ENCODE measurements at places on chromosomes 7 and 10.

DNA sequence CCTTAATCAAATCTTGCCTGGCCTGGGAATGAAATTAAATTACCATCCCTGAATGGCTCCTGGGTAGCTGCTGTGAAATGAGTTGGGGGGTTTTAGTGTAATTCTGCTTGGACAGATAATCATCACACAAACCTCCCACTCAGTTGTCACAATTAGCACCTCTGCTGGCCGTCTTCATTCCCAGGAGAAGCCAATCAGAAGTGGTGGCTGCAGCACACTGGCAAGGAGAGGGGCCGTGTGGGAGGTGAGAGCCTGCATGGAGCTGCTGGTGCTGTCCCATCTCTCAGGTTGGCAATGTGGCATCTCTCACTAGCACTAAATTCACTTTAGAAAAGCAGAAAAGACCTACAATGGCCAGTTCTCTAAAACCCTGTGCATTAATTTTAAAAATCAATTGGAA lies 92.5 kb downstream of the NT5C2 start:
- H3K36me3 ChIP-seq, result peaks cover 90% of the 10 kb centered on the region
- no peaks in the 10 kb centered on the region for H3K4me1 ChIP-seq
- H3K27me3 ChIP-seq, result no peaks in the 10 kb centered on the region
- no peak overlapping the region for H3K27ac ChIP-seq
- no peak for DNase-seq

GRCh38 chr10:113470372-113471240 lies 82.2 kb upstream of the HABP2 start:
- H3K36me3 ChIP-seq, result no peaks in the 10 kb centered on the region
- H3K4me1 ChIP-seq, result no peaks in the 10 kb centered on the region
- DNase-seq, result no peak
- no peak overlapping the region for H3K4me3 ChIP-seq
- H3K27me3 ChIP-seq, result no peaks in the 10 kb centered on the region

- H3K36me3 ChIP-seq, result no peaks in the 10 kb centered on the region
- no peak overlapping the region for H3K27ac ChIP-seq
- peaks cover 61% of the 10 kb centered on the region for H3K4me1 ChIP-seq
- DNase-seq, result peak; percentile 75
- no peaks in the 10 kb centered on the region for H3K27me3 ChIP-seq
- H3K4me3 ChIP-seq, result no peak overlapping the region
Measured at GRCh38 chr7:105020926-105021325, 6.9 kb downstream of the KMT2E start.

DNA sequence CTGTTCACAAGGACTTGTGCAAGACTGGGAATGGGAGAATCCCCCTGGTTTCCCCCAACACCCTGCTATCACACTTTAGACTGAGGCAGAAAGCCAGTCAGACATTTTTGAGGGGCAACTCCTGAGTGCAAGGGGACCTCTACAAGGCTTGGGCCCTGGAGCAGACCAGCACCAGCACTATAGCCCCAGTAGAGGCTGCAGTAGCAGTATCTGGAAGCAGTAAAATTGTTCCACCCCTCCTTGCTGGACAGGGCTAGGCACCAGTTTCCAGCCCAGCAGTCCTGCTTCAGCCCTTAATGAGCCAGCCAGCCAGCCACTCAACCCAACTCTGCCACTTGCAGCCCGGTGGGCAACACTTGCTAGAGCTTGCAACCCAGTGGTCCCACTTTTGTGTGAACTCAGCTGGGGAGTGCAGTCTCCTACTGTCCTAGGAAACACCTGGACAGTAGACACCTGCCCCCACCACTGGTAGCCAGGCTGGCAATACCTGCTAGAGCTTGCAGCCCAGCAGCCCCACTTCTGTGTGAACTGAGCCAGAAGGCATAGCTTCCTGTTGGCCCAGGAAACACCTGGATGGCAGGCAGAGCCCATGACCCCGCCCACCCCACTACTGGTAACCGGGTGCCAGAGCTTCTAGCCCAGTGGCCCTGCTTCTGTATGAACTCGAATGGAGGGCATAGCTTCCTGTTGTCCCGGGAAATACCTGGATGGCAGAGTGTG lies 65.0 kb downstream of the FBXL13 start:
- DNase-seq, result no peak
- H3K27me3 ChIP-seq, result no peaks in the 10 kb centered on the region
- H3K4me1 ChIP-seq, result no peaks in the 10 kb centered on the region
- H3K27ac ChIP-seq, result no peak overlapping the region
- no peaks in the 10 kb centered on the region for H3K36me3 ChIP-seq

GRCh38 chr10:77919713-77920108 lies 6.8 kb downstream of the DLG5 start:
- H3K4me3 ChIP-seq, result no peak overlapping the region
- no peak for DNase-seq
- H3K4me1 ChIP-seq, result no peaks in the 10 kb centered on the region
- H3K27me3 ChIP-seq, result peaks cover 3% of the 10 kb centered on the region
- no peaks in the 10 kb centered on the region for H3K36me3 ChIP-seq

DNA sequence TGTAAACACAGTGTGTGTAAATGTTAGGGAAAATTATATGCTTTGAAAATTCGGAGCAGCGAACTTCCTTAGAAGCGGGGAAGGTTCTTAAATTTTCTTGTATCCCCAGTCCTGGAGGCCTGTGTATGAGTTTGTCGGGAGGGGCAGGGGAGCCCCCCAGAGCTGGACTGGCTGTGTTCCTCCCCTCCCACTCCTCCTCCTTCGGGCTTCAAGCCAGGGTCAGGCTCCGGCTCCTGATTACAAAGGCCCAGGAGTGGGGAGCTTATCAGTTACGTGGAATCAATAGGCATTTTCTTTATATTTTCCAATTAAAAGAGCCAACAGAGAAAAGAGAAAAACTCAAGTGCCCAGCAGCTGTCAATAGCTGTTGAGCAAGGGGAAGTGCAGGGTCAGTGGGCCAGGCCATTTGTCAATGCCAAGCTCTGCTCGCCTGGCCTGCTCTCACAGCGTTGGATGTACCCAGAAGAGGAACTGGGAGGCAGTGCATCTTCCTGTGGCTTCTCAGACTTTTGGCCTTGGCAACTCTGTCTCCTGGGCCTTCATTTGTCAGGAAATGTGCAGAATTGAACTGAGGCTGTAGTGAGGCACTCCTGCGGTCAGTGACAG lies 156.9 kb upstream of the PCBD1 start:
- no peaks in the 10 kb centered on the region for H3K27me3 ChIP-seq
- H3K4me1 ChIP-seq, result peaks cover 6% of the 10 kb centered on the region
- no peak overlapping the region for H3K4me3 ChIP-seq

GRCh38 chr10:18437486-18437885 lies 213.9 kb downstream of the NSUN6 start:
- no peak for DNase-seq
- H3K27ac ChIP-seq, result no peak overlapping the region
- no peak overlapping the region for H3K4me3 ChIP-seq
- H3K27me3 ChIP-seq, result no peaks in the 10 kb centered on the region

- no peak overlapping the region for H3K4me3 ChIP-seq
- no peak for DNase-seq
- H3K4me1 ChIP-seq, result no peaks in the 10 kb centered on the region
- no peak overlapping the region for H3K27ac ChIP-seq
- no peaks in the 10 kb centered on the region for H3K36me3 ChIP-seq
Measured at GRCh38 chr10:119755446-119755845, 29.6 kb downstream of the INPP5F start.

DNA sequence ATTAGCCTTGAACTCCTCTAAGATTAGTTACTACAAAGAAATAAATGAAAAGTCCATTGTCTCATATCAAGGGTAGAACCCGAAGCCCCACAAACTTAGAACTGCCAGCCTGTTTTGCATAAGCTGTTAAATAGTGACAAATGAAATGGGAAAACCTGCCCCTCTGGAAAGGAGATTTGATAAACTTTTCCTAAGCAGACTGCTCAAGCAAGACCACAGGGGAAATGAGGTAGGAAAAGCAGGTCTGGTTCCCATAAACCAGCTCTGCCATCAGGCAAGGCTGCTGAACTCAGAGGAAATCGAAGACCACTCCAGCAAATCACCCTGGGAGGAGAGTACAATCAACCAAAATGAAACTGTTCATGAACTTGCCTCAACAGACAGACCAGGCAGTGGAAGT lies 181.5 kb upstream of the AOAH start:
- DNase-seq, result no peak
- no peak overlapping the region for H3K27ac ChIP-seq
- H3K27me3 ChIP-seq, result no peaks in the 10 kb centered on the region
- H3K4me3 ChIP-seq, result no peak overlapping the region

GRCh38 chr7:77553123-77553522 lies 16.0 kb downstream of the PTPN12 start:
- peaks cover 16% of the 10 kb centered on the region for H3K36me3 ChIP-seq
- no peak overlapping the region for H3K4me3 ChIP-seq
- peaks cover 10% of the 10 kb centered on the region for H3K4me1 ChIP-seq
- no peak for DNase-seq
- H3K27ac ChIP-seq, result peak overlapping the region; percentile 3

DNA sequence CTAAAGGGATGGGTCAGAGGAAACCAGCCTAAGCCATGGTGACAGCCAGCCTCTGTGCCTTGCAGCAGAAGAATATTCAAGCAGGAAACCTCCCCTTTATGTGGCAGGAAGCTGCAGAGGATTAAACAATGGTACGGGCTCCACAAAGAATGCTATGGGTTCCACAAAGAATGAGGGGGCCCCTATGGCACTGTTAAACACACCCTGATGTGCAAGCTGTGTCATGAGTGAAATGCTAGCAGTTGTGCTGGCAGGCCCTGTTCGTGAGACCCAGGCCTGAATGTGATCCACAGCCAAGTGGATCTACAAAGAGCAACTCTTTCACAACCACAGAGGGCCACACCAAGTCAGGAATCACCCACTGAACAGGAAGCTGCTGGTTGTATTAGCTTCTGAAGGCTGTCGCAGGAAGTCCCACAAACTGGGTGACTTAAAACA lies 68.9 kb downstream of the MYOF start:
- DNase-seq, result peak; percentile 88
- H3K4me3 ChIP-seq, result no peak overlapping the region
- H3K36me3 ChIP-seq, result peaks cover 13% of the 10 kb centered on the region
- peak overlapping the region; percentile 64 for H3K27ac ChIP-seq
- no peaks in the 10 kb centered on the region for H3K27me3 ChIP-seq

GRCh38 chr7:121282129-121282528 lies 46.7 kb upstream of the WNT16 start:
- no peak overlapping the region for H3K27ac ChIP-seq
- H3K4me3 ChIP-seq, result no peak overlapping the region
- DNase-seq, result no peak
- H3K36me3 ChIP-seq, result no peaks in the 10 kb centered on the region

DNA sequence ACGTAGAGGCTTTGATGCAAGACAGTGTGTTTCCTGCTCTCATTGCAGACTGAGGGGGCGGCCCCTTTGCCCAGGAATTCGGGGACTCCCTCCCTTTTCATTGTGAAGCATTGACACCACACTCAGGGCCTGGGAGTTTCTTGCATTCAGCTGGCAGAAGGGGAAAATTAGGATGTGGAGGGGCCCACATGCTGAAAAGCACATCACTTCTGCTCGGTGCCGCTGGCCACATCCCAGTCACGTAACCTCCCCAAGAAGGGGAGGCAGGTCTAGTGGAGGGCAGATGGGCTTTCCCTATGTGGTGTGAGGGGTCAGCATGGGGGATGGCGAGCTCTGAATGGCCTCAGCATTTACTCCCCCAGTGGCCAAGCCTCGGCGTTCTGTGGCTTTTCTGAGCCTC lies 47.9 kb downstream of the ADCY1 start:
- no peaks in the 10 kb centered on the region for H3K27me3 ChIP-seq
- DNase-seq, result no peak
- H3K36me3 ChIP-seq, result no peaks in the 10 kb centered on the region
- H3K4me3 ChIP-seq, result no peak overlapping the region
- no peaks in the 10 kb centered on the region for H3K4me1 ChIP-seq

DNA sequence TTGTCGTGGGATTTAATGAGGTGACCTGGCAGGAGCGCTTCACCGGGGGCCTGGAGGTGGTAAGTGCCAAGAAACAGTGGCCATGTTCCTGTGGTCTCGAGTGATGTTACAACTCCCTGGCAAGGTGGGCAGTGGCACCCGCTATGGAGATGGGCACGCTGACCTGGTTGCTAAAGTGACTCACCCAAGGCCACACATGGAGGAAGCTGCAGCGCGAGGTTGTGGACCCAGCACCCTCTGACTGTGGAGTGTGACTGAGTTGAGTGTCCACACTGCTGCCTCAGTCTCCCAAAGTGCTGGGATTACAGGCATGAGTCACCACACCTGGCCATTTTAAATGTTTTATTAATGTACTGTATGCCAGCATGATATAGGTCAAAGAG lies 73.2 kb downstream of the RGS10 start:
- H3K27ac ChIP-seq, result no peak overlapping the region
- H3K4me1 ChIP-seq, result peaks cover 7% of the 10 kb centered on the region
- H3K27me3 ChIP-seq, result no peaks in the 10 kb centered on the region

- DNase-seq, result no peak
- H3K27ac ChIP-seq, result no peak overlapping the region
- no peaks in the 10 kb centered on the region for H3K4me1 ChIP-seq
- H3K27me3 ChIP-seq, result no peaks in the 10 kb centered on the region
- no peaks in the 10 kb centered on the region for H3K36me3 ChIP-seq
Measured at GRCh38 chr10:116134322-116134721, 138.7 kb downstream of the GFRA1 start.

DNA sequence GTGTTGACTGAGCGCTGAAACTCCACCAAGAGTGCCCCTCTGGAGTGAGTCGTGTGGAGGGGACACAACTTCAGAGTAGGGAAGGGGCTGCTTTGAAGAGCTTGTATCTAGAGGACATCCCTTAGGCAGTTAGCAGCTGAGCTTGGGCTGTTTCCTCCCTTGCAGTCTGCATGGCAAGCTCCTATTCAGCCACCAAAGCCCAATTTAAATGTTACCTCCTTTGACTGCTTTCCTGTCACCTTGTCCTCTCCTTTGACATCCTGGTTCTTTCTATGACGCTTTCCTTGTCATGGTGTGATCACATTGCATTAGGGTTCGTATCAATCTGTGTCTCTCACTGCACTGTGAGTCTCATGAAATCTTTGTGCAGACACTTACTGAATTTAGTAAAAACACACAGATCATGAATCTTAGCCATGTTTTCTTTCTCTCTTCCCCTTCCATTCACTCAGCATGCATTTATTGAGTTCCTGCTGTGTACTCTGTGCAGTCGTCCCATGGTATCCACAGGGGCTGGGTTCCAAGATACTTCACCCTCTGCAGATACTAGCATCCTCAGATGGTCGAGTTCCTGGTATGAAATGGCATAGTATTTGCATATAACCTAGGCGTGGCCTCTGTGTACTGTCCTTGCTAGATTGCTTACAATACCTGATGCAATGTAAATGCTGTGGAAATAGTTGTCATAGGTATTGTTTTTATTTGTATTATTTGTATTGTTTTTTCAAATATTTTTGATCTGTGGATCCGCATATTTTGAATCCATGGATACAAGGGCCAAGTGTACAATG lies 228.5 kb downstream of the CCDC3 start:
- no peaks in the 10 kb centered on the region for H3K36me3 ChIP-seq
- H3K27ac ChIP-seq, result no peak overlapping the region
- H3K27me3 ChIP-seq, result no peaks in the 10 kb centered on the region
- H3K4me1 ChIP-seq, result no peaks in the 10 kb centered on the region
- H3K4me3 ChIP-seq, result no peak overlapping the region

DNA sequence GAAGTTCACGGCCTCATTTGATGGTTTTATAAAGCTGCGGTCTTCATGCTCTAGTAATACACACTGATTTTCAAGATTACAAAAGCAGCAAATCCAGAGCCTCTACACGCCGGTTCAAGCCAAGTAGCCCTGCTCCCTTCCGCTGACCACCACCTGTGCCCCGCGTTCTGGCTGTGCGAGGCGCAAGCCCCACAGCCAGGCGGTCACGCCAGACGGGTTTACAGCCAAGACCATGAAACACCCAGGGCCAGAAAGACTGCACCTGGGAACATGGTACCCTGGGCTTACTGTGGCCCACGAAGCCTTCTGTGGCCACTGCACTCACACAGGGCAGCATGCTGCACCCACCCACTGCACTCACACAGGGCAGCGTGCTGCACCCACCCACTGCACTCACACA lies 33.6 kb downstream of the GPER1 start:
- H3K27ac ChIP-seq, result no peak overlapping the region
- no peak overlapping the region for H3K4me3 ChIP-seq
- H3K4me1 ChIP-seq, result peaks cover 4% of the 10 kb centered on the region
- no peaks in the 10 kb centered on the region for H3K27me3 ChIP-seq

Measured in CD14-positive monocyte (primary cell).